ENCODE measurements at places on chromosomes 7 and 10.

DNA sequence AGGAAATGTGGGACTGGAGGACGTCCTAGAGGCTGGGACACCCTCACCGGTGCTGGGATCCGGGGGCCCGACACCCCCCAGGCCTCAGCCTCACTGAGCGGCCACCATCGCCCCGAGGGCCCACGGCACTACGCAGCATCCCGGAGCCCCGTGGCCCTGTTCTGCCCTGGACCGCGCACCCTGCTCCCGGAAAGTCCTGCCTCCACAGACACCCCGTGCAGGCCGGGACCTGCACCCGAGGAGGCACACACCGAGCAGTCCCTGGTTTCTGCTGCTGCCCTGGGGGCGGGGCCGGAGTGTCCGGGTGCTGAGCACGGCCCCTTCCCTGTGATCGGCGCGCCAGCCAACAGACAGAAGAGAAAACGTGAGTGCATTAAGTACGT lies 18.1 kb upstream of the KNDC1 start:
- no peak for DNase-seq

DNA sequence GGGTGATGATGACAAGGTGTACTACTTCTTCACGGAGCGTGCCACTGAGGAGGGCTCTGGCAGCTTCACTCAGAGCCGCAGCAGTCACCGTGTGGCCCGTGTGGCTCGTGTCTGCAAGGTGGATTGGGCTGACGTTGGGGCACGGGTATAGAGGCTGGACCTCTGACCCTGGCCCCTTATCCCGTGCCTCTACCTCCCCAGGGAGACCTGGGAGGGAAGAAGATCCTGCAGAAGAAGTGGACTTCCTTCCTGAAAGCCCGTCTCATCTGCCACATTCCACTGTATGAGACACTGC lies 8.4 kb downstream of the MRPL43 start:
- DNase-seq, result no peak

DNA sequence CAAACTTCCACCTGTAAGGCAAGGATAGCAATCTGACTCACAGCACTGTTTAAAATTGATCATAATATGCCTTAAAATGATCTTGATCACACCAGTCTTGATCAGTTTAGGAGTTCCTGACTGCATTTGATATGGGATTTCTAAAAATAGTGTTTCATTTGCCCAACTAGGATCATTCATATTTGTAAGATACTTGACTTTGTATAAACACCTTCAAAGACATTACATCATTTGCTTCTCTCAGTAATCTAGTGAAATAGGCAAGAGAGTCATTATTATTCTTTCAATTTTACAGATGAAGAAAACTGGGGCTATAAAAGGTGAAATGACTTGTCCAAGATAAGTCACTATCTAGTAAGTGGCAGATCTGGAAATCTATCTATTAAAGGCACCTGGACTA lies 521.1 kb downstream of the GATA3 start:
- DNase-seq, result no peak

GRCh38 chr7:33379891-33380525 lies 250.6 kb downstream of the BBS9 start:
- peak; percentile 6 for DNase-seq

- DNase-seq, result no peak
Measured at GRCh38 chr10:30294476-30295240, 54.4 kb downstream of the MTPAP start.

- DNase-seq, result no peak
Measured at GRCh38 chr7:9264395-9264794, 831.0 kb downstream of the NXPH1 start.

GRCh38 chr7:33873518-33873917 lies 31.8 kb upstream of the BMPER start:
- DNase-seq, result no peak

GRCh38 chr10:60427709-60428386 lies 38.2 kb upstream of the ANK3 start:
- DNase-seq, result no peak

DNA sequence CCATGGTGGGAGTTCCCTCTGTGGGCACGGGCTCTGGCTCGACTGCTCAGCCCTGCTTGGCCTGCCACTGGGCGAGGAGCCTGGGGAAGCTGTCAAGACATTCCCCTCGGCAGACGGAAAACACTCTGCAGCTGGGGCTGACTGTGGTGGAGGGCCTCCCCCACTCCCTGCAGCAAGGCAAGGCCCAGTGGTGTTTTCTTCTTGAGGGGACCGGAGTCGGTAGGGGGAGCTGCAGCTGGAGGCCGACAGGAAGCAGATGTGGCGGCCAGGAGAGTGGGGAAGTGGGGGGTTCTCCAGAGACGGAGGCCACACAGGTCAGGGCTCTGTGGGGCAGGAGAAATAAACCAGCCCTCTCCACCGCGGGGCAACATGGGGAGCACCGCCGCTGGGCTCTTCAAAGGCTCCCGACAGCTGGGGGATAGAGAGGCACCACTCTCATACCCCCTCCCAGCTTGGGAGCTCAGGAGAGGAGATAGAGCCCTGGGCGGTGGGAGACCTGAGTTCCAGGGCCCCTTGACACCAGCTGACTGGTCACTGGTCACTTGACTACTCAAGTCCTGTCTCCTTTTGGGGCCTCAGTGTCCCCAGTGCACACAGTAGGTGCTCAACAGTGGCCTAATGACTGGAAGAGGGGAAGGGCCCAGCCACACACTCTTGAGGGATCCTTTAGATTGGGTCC lies 43.4 kb downstream of the PPIF start:
- DNase-seq, result peak; percentile 49

GRCh38 chr10:95430231-95430951 lies 130.8 kb downstream of the SORBS1 start:
- DNase-seq, result no peak

DNA sequence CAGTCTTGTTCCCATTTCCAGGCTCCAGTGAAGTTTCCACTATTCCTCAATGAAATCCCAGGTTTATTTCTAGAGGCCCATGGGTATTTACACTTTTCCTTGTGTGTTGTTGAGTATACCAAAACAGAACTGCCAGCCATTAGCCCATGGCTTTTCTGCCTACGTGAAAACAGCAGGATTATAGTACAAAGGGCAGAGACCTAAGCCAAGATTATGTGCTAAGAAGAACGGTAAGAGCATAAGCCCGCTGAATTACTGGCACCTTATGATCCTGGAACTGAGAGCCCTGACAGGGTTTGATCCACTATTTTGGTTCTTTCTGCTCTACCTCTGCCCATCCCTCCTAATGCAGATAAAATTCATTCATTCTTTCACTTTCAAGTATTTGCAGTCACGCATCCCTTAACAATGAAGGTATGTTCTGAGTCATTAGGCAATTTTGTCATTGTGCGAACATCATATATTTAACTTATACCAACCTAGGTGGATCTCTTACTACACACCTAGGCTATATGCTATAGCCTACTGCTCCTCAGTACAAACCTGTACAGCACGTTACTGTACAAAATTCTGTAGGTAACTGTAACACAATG lies 16.0 kb downstream of the SEMA3C start:
- DNase-seq, result no peak

DNA sequence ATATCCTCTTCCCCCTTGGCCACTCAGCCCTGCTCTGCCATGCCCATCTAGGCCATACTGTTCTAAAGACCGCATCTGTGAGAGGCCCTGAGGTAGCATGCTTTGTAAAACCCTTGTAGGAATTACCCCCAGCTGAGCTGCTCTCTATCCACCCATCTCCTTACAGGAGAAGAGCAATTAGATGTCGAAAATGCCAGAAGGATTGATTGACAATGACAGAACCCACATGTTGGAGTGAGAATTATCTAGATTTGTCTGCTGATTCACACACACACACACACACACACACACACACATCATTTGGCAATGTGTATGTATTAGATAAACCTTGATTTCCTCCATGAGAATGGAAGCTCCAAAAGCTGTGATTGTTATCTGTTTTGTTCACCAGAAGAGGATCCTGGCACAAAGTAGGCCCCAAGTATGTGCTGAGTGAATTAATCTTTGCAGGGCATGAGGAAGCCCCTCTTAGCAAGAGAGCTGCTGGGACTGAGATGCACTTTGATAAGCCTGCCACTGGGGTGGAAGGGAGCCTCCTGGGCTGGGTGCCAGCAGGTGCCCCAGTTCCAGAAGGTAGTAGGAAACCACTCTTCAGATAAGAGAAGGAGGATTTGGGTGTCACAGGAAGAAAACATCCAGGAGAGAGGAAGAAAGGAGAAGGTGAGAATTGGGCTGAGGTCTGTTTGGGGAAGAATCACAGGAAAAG lies 187.5 kb upstream of the ADO start:
- no peak for DNase-seq

GRCh38 chr7:55020466-55020871 lies 1.7 kb downstream of the EGFR start:
- DNase-seq, result no peak

- DNase-seq, result no peak
Measured at GRCh38 chr10:110214371-110214826, 7.0 kb downstream of the MXI1 start.

DNA sequence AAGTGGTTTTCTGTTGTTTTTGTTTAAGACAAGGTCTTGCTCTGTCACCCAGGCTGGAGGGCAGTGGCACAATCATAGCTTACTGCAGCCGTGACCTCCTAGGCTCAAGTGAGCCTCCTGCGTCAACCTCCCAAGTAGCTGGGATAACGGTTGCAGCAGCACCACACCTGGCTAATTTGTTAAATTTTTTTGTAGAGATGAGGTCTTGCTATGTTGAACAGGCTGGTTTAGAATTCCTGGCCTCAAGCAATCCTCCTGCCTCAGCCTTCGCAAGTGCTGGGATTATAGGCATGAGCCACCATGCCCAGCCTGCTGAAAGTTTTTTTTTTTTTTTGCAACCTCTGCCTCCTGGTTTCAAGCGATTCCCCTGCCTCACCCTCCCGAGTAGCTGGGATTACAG lies 31.1 kb downstream of the PROSER2 start:
- DNase-seq, result no peak

- DNase-seq, result no peak
Measured at GRCh38 chr10:113480851-113481502, 71.9 kb upstream of the HABP2 start.

DNA sequence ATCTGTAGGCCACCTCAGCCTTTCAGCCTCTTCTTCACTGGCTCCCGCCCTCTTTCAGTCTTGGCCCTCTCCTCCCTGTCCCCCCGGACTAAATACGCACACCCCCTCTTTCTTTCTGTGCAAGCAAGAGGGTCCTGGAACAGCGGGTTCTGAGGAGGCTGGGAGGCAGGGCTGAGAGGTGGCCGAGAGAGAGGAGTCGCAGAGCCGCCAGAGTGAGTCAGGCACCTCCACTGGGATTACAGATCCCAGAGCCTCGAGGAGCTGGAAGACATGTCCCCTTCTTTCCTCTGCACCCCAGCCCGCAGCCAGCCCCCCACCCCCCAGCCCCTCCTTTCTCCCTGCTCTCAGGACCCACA lies 182 bp downstream of the CCDC136 start:
- no peak for DNase-seq

DNA sequence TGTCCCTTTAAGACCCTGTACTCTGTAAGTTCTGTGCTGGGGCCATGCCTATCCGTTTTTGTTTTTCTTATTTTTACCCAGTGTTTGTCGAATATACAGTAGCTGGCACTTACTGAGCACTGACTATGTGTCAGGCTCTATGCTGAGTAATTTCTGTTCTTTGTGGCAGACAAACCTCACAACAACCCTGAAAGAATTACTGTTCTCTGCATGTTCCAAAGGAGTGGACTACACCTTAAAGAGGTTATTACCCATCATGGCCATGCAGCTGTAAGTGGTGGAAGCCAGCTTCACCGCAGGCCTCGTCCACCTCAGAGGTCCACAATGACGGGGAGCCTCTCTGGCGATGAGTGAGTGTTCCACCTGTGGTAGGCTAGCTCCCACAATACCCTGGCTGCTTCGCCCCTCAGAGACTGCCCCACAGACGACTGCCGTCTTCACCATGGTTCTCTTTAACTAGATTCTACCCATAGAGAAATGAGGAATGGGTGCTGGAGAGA lies 30.1 kb upstream of the RBM20 start:
- no peak for DNase-seq

DNA sequence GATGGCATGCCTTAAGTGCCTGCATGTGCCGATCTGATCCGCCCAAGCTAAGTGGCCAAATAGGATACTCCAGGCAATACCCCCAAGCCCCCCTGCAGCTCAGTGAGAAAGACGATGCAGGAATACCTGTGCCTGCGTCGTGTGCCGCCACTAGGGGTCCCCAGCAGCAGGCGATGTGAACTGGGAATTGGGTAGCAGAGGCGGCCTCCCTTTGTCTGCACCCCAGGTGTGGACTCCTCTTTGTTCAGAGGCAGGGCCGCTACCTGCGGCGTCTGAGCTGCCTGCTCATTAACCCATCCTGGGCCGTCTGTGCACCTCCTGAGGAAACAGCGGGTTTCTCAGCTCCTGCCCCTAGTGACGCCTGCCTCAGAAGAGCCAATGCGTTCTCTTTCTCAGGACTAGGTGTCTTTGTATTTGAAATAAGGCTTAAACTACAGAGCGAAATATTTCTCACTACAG lies 4.8 kb upstream of the CHN2 start:
- DNase-seq, result peak; percentile 83

GRCh38 chr7:10537764-10538163 lies 435.9 kb upstream of the PHF14 start:
- no peak for DNase-seq

DNA sequence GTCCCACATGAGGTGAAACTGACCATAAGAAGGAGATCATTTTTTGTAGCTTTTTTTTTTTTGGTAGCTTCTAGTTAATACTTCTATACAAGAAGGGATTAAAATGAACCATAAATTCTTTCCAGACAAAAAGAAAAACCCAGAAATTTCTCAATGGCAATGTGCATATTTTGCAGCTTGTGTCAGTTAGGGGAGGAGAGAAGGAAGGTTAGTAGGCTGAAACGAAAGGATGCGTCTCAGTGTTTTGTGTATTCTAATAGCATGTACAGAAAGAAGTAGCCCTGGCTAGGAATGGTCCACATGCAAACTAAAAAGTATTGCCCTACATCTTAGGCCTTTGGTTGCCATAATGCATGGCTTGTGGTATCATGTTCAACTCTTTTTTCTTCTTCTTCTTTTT lies 90.6 kb downstream of the CACNB2 start:
- no peak for DNase-seq

- no peak for DNase-seq
Measured at GRCh38 chr10:75617485-75618155, 186.2 kb downstream of the LRMDA start.

- DNase-seq, result no peak
Measured at GRCh38 chr7:27547401-27547800, 115.3 kb downstream of the HIBADH start.

DNA sequence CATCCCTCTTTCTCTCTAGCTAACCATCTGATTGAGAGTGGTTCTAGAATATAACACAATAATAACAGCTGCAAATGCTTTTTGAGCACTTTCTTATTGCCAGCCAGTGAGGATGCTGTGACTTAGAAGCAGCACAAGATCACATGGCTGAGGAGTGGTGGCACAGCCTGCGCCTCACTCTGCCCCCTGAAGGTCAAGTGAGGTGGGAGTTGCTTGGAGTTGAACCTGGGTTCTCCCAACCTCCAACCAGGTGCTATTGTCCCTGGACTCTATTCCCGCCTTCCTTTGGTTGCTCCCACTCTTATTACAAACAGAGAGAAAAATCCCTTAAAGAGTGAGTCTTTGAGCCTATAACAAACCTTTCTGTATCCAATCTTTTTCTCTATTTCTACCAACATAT lies 280.3 kb upstream of the PODXL start:
- no peak for DNase-seq

- no peak for DNase-seq
Measured at GRCh38 chr7:111750878-111751277, 188.6 kb upstream of the IMMP2L start.

- no peak for DNase-seq
Measured at GRCh38 chr7:143172354-143172753, 10.9 kb upstream of the TAS2R39 start.

GRCh38 chr7:43449577-43449976 lies 133.3 kb upstream of the STK17A start:
- DNase-seq, result no peak

GRCh38 chr7:93055543-93056107 lies 62.2 kb downstream of the SAMD9 start:
- DNase-seq, result no peak

GRCh38 chr7:94739180-94739579 lies 83.2 kb upstream of the SGCE start:
- no peak for DNase-seq

All from head of caudate nucleus (tissue), 42 donors.